ENCODE measurements at places on chromosomes 2 and 18.

DNA sequence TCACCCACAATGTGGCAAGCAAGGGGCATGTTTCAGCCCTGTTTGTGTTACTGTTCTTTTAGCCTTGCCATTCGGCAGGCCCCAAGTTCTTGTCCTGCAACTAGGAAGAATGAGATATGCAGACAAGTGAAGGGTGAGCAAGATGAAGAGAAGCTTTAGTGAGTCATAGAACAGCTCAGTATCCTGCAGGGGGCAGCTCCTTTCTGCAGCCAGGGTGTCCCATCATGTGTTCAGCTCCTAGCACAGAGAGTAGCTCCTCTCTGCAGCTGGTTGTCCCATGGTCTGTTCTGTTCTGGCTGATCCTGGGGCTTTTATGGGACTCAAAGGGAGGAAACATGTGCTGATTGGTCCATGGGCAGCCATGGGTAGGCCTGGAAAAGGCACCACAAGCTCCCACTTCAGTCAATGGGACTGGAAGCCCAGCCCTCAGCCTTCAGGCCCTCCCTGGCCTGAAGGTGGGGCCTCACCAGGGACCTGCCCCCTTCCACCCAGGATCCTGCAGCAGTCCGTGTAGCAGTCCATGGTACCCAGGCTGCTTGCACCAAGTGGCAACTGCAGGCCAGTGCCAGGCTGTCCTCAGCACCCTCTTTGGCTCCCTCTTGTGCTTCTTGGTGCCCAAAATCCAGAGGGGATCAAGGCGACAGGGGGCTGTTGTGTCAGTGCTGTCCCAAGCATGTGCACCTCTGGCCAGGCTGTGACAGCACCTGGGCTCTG, 326.4 kb downstream of the NR4A2 start:
- DNase-seq: no peak

- DNase-seq: no peak
Measured at GRCh38 chr2:169819106-169819505, 5.6 kb downstream of the METTL5 start.

GRCh38 chr2:150400849-150401248, 86.6 kb downstream of the RND3 start:
- no peak for DNase-seq

- DNase-seq: no peak
Measured at GRCh38 chr18:13450289-13451212, 232.0 kb downstream of the LDLRAD4 start.

DNA sequence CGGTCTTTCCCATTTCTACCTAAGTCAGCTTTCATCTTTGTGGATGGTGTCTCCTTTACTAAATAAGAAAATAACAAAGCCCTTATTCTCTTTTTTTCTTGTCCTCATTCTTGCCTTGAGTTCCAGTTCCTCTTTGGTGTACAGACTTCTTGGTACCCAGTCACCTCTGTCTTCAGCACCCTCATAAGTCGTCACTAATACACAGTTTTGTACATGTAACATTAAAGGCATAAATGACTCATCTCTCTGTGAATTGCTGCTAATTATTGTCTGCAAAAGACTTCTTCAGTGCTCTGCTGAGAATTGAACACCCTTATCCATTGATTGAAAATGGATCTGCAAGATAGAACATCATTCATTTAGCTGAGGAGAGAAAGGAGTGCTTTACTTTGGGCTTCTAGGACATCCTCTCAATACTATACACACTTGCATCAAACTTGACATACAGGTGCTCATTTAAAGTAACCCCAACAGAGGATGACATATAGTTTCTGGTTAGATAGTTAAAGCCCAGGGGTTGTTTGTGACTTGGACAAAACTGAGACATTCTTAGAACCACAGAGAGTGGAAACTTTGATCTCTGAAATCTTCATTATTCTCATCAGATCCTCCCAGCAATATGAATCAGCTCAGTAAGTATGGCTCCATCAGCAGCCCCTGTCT, 97.0 kb downstream of the XRCC5 start:
- DNase-seq: no peak

DNA sequence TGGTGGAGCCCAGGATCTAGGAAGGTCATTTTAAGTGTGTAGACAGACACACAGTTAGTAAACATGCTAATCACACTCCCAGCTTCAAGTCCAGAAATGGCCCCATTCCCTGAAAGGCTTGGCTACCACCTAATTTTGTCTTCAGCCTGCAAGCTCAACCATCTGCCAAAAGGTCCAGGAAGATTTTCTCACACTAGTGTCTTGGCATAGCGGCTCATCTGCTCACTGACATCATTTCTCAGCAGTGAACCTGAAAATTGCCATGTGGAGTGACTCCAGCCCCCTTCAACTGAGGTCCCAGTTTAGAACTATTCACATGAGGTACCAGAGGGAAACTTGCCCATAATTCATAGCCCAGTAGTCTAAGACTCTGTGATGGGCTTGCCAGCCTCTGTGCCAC, 748.9 kb downstream of the LRP1B start:
- DNase-seq: no peak

- no peak for DNase-seq
Measured at GRCh38 chr2:202589582-202589949, 45.2 kb upstream of the FAM117B start.

DNA sequence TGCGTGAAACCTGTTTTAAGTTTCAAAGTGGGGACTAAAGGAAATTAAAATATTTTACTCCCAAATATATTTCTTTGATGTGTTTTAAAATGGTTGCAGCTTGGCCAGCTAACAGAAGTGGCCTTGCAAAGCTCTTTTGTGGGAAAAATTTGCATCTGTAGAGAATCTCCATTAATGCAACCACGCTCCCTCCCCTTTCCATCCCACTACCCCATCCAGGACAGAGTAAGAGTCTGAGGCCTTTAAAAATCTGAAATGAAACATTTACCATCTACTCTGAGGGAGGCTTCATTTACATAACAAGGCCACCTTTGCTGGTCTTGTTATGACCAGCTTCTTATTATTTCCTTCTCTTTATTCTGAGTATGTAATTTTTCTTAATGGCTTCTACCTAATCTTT, 63.5 kb downstream of the STAT4 start:
- DNase-seq: no peak

DNA sequence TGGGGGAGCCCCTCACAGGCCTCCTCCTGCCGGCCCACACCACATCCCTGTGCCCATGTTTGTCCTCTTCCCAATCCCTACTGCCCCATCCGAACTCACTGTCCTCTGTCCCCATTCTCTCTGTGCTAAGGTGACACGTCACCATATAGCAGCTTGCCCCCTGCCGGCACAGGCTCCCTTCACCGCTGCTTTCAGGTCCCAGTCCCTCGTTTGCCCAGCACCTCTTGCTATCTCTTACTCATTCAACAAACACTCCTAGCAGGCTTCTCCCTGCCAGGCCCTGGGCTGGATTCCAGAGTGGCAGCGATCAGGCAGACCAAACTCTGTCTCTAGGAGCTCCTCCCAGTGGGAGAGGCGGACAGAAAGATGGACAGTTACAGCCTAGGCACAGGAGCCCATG, 74.3 kb downstream of the TFCP2L1 start:
- DNase-seq: no peak

DNA sequence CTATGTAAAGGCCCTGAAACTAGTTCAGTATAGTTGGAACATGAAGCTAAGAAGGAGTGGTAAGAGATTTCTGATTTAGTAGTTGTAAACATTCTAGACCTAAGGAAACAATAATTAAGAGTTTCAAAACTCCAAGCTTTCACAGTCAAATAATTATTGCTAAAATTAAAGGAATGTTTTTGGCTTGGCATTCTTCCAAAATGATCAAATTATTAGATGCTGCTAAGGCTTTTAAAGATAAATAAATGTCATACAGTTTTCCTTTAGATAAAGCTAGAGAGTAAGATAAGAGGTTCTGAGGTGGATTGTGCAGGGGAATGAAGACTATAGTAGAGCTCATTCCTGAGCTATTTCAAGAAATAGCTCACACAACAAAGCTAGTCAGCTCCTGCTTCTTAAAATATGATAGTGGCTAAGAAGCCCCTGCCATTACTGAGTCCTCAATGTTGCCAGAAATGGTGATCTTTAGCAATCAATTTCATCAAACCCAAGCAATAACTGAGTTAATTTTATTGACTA, 45.3 kb downstream of the ZC3H15 start:
- no peak for DNase-seq

DNA sequence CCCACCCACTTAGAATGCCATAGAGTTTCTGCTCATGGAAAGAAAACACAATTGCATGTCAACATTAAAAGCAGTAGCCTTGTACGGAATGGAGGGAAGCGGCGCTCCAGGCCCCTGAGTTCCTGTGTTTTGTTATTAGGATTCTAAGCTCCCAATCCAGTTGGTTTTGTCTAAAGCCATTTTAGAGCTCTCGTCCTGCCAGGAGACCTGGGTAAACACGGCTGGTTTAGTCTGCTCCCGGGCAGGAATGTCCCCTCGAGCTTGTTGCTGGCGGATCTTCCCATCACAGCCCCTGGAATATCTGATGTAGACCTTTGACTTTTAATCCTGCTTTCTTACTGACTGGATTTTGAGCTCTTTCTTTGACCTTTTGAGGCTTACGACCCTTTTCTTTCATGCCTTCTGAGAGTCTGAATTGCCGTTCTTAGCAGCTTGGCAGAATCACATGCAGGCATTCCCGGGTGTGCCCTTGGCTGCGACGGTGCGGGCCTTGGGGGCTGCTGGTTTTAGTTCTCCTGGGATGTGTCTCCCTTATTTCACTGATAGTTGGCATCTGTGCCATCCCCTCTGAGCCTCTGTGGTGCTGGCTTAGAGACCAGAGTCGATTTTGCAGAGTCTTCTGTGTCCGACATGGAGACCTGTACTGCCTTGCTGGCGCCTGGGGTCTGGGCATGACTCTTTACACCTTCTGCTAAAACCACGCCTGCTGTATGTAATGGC, 25.4 kb downstream of the GREB1 start:
- DNase-seq: no peak

DNA sequence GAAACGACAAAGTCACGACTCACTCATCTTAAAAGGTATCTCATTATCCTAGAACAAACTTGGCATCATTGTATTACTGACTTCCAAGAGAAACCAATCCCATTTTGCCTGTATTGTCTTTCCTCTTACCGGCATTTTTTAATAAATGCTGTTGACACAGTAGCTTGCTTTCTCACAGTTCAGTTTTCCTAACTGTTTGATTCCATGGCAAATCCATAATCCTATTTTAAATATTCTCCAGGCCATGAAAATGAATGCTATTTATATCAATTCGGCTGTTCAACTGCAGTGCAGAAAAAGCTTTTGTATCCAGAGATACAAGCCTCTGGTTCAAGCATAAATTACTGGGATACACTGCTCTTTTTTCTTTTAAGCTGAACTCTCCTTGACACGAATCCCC, 1241.9 kb downstream of the DPP10 start:
- DNase-seq: no peak

DNA sequence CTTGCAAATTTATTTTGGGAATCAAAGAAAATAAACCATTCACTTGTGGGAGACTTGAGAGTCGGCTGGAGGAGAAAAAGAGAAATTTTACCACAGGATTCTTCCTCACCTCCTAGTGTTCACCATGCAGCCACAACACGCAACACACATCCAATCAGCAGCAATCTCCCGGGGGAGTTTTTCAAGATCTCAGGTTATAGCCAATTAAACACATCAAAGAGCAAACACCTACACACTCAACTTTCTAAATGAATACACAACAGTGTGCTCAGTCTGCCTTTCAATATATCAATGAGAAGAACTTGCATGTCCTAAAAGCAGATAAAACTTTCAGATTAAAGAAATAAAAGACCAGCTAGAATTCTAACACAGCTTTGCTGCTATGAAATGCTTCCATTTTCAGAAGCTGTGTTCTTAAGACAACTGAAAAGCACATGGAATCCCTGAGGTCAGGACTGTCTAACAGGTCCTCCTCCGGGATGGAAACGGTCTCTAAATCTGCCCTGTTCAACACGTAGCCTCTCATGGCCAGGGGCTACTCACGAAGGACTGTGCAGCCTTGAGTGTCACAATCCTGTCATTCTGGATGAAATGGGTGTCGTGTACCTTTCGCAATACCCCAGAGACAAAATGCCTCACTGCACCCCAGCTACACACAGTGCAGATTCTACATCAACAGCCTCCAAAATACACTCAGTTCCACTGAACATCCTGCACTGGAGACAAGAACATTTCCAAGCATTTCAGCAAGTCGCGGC, 84.2 kb downstream of the ZNF516 start:
- DNase-seq: no peak

DNA sequence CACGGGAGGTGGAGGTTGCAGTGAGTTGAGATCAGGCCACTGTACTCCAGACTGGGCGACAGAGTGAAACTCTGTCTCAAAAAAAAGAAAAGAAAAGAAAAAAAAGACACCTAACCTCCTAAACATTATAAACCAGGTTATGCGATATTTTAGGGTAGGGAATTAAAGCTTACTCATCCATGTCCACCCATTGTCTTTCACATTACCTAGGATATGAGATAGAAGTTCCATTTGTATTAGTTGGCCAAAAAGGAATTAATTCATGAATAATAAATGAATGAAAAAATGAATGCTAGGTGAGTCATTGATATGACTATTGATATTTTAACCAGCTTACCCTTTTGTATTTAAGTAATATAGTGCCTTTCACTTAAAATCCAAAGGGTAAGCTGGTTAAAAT, 132.9 kb downstream of the FAM161A start:
- no peak for DNase-seq

DNA sequence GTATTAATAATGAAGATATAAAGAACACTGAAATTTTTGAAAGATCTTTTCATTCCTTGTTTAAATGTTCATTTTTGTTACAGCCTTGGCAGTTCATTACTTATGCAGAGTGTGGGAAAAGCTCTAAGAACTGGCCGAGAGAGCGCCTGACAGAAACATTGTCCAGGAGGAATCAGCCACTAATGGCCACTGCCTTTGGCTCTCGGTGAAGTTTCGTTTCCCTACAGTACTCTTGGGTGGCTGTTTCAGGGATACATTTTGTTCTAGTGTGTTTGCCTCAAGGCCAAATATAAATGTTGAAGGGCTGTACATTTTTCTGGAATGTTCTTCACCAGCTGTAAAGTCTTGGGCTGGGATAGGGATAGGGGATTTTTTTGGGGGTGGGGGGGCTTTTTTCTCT, 10.7 kb downstream of the SPTBN1 start:
- no peak for DNase-seq

DNA sequence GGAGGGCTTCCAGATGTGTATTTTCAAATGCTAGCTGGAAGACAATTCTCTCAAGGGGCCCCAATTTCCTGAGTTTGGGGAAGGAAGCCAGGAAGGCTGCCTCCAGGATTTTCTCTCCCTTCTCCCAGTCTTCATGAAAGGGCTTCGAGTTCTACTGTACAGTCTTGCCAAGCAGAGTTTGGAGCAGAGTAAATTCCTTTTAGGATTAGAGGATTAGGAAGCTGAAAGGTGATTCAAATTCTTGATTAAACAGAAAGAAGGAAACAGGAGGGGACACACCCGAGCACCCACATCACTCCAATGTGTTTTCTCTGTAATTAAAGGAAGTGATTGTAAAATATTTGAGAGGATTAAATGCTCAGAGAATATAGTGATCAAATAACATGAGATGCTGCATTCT, 217.8 kb downstream of the SETBP1 start:
- DNase-seq: no peak
